Motor neuron (in vitro differentiated cells): ENCODE measurements at places on chromosomes 1 and 21. TPM values are rescaled to one million over a fixed set of nuclear protein-coding genes. Genes with fewer than 3 reads are reported as not detected.

DNA sequence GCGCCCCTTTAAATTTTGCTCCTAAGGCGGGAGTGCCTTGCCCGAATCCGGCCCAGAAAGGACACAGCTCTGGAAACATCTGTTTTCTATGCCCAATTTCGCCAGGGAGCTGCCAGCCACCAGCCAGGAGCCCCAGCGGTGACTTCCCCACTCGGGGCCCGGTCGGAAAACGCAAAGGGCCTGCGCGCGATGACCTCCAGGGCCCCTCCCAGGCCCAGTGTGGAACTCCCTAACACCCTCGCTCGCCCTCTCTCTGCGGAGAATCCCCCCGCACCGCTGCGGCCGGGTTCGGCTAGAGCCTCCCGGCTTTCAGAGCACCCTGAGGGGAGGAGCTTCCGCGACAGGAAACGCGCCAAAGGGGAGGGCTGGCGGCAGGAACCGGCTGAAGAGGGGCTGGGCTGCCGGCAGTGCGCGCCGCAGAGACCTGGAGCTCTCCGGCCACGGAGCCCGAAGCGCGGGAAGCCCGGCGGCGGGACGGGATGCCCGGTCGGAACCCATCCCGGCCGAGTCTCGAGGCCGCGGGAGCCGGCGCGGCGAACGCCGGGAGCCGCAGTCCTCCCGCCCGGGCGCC is 505 bp downstream of the CLSPN start:
- ATAC-seq: peak; percentile 83

ERG gene
- total RNA-seq: 0.78 and 0.81 TPM in 2 replicates

DNA sequence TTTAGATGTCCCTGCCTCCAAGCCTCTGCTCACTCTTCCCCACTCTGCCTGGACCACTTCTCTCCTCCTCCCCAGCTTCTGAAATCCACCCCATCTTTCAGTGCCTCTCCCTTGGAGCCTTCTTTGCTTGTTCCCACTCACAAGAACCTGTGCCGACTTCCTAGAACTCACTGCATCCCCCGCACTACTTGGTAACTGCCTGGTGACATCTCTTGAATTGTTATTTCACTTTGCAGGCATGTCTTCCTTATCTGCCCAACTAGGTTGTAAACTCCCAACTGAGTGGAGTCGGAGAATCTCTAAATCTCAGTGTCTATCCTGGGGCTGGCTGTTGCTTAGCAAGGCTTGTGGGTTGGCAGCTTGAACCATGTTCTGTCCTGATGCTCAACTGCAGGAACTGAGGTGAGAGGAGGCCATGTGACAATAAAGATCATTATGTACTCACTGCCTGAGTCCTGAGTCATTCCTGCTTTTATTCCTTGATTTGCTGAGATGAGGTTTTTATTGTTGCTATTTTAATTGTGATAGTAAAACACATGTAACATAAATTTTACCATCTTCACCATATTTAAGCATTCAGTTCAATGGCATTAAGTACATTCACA is 3.9 kb downstream of the KPRP start:
- ATAC-seq: no peak

GRCh38 chr1:61873581-61873980 is 131.3 kb downstream of the PATJ start:
- no peak for ATAC-seq

DNA sequence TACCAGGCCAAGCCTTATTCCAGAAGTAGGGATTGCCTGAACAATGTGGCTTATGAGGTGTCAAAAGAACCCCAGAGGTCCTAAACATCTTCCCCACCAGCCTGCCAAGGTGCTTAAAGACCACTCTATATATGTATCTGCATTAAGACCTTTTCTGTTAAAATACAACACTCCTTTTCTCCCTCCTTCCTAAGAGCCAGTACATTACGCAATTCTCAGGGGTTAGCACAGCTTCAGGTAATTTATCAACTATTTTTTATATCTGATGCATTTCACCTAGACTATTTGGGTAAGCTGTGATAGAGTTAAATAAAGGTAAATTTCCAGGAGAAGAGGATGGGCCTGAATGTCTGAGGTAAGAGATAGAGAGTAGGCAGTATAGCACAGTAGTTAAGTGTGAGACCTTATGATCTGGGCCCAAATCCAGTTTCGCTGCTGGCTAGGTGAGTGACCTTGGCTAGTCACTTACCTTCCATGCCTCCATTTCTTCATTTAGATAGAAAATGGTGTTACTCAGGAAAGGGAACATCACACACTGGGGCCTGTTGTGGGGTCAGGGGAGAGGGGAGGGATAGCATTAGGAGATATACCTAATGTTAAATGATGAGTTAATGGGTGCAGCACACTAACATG is 5.1 kb upstream of the CCN1 start:
- no peak for ATAC-seq

DNA sequence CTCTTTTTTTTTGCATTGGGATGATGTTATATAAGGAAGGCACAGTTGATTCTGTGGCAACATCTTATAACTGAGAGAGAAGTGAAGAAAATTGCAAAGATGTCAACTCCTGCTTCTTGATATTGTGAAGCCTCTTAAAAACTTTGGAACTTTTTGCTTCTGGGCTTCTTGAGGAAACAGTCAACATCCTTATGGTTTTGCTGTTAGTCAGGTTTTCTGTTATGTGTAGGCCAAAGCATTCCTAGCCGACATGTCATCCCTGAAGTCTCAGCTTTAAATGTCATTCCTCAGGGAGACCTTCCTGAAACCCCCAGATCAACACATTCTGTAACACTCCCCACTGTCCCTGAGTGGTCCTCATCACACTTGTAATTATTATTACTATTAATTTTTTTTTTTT is 12.6 kb downstream of the FALEC start:
- no peak for ATAC-seq

- no peak for ATAC-seq
Measured at GRCh38 chr21:26087223-26087918, 83.2 kb downstream of the APP start.

NID1 gene
- total RNA-seq: 5.9 and 6.1 TPM in 2 replicates

DNA sequence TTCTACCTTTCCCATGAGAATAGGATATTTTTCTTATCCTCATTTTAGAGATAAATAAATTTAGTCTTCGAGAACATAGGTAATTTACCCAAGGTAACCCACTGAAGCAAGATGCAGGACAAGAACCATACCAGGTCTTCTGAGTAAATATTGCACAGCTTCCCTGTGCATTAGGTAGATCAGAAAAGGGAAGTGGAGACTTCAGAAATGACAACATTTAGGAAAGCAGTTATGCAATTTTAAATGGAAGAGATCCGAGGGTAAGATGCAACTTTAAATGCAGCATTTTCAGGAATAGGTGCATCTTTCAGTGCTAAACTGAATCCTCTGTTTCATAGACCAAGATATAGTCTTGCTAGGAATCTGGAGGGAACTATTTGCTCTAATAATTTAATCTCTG is 206.4 kb upstream of the SGIP1 start:
- ATAC-seq: no peak

- ATAC-seq: peak; percentile 80
Measured at GRCh38 chr1:230781594-230781993, 34.4 kb downstream of the CAPN9 start.

DNA sequence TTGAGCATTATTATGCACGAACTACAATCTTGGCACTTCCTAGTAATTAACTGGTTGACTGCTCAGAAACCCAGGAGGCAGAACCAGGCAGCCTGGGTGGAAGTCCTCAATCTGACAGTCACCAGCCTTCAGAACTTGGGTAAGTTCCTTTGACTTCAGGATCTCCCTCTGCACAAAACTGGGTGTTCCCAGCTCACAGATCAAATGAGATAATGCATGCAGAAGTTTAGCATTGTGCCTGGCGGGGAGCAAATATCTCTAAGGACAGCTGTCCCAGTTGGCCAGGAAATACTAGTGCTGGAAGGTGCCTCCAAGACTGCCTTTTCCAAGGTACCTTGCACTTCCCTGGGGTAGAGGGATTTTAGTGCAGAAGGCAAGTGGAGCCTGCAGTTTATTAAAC is 294.8 kb downstream of the PCP4 start:
- no peak for ATAC-seq

C21orf91 gene
- 21.0 and 22.2 TPM in 2 replicates for total RNA-seq
